ENCODE measurements at places on chromosomes 5 and 9.

- DNase-seq, result no peak
Measured at GRCh38 chr9:121383715-121384114, 13.7 kb upstream of the STOM start.

- DNase-seq, result no peak
Measured at GRCh38 chr5:147648597-147648996, 133.9 kb downstream of the JAKMIP2 start.

DNA sequence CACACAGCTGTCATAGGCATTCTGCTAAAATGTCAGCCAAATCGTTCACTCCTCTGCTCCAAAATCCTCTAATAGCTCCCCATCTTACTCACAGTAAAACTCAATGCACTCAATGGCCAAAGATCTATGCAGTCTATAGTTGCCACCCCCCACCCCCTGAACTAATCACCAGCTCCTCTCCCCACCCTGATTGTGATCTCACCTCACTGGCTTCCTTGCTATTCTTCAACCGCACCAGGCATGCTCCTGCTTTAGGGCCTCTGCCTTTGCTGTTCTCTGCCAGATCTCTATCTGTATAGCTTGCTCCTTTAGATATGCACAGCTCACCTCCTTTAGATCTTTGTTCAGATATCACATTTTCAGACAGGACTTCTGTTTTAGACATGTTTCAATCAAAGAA, 33.2 kb upstream of the SNX2 start:
- DNase-seq, result no peak

GRCh38 chr5:107589520-107590193, 81.1 kb downstream of the EFNA5 start:
- DNase-seq, result no peak

- DNase-seq, result no peak
Measured at GRCh38 chr9:137752426-137752825, 125.2 kb upstream of the CACNA1B start.

- DNase-seq, result no peak
Measured at GRCh38 chr5:65961633-65962032, 35.3 kb downstream of the ERBIN start.

- no peak for DNase-seq
Measured at GRCh38 chr9:15778861-15779260, 226.0 kb downstream of the CCDC171 start.

DNA sequence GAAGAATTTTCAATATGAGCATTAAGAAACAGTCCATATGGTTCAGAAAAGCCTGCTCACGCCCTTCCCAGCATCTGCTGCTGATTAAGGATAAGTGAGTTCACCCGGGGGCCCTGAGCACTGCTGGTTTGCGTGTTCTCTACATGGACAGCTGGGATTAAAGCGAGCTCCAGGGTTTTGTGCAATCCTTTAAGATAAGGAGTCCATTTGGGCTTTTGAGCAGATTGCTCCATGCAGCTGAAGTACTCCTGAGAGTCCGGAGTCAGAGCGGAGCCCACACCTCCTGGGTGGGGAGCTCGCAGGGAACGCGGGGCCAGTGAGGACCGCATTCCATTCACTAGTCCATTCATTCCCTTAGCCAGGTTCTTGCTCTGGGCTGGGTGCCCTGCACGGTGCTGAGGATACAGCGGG, 149.3 kb upstream of the COL5A1 start:
- DNase-seq, result peak; percentile 63

- no peak for DNase-seq
Measured at GRCh38 chr9:84504360-84504759, 163.8 kb upstream of the SLC28A3 start.

GRCh38 chr5:135492319-135492626, 40.1 kb upstream of the TIFAB start:
- DNase-seq, result no peak

GRCh38 chr5:129204525-129204924, 110.0 kb downstream of the ISOC1 start:
- DNase-seq, result no peak

- DNase-seq, result no peak
Measured at GRCh38 chr9:16062542-16063240, 509.8 kb downstream of the CCDC171 start.

DNA sequence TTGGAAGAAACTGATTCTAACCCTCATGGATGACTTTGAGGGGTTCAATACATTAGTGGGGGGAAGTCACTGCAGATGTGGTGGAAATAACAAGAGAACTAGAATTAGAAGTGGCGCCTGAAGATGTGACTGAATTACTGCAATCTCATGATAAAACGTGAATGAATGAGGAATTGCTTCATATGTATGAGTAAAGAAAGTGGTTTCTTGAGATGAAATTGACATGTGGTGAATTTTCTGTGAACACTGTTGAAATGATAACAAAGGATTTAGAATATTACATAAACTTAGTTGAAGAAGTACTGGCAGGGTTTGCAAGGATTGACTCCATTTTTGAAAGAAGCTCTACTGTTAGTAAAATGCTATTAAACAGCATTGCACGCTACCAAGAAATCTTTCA, 113.0 kb downstream of the UGCG start:
- DNase-seq, result no peak

- no peak for DNase-seq
Measured at GRCh38 chr5:180332051-180332517, 21.1 kb downstream of the GFPT2 start.
